ENCODE measurements at places on chromosomes 11 and 22.

DNA sequence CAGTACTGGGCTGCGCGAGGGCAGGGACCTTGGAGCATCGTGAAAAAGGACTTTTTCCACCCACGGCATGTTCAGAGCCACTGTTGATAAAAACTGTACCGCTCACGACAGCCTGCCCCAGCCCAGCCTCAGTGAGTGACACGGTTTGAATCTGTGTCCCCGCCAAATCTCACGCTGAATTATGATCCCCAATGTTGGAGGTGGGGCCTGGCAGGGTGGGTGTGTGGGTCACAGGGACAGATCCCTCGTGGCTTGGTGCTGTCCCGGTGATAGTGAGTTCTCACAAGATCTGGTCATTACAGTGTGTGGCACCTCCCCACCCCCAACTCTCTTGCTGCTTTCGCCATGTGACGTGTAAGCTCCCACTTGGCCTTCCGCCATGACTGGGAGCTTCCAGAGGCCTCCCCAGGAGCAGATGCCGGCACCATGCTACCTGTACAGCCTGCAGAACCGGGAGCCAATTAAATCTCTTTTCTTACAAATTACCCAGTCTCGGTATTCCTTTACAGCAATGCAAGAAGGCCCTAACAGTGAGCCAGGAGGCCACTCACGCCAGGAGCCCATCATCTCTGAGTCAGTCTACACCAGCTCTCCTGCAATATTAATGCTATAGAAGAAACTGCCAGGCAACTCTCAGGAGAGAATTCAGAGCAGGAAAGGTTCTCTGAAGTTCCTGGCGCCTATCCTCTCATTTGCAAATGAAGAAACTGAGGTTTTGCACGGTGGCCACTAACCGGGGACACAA, 1.3 kb downstream of the TOLLIP start:
- DNase-seq, result no peak

GRCh38 chr11:109229682-109230081, 192.3 kb upstream of the C11orf87 start:
- no peak for DNase-seq

DNA sequence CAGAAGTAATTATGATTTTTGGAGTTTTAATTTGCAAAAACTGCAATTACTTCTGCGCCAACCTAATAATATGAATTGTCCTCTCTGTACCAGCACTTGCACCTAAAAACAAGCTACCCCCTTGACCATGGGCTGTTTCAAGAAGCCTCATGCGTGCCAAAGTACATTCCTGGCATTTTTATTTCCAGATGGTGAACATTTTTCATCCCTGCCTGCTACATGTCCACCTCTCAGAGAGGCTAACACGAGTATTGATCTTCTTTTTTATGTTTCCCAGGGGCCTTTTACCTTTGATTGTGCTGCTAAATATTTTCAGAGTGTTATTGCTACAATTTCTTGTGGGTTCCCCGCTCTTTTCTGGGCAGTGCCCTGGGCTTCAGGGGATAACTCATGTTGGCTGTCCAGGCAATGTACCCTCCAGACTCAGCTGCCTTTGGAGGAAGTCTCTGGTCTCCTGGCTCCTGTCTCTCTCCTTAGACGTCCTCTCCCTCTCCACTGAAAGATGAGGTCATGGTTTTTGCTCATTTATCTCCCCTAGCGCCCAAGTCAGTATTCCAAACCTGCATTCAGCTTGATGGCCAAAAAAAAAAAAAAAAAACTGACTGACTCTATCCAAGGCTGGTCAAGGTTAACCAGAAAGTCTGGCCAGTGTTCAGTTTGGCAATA, 86.2 kb upstream of the ASPHD2 start:
- DNase-seq, result no peak

DNA sequence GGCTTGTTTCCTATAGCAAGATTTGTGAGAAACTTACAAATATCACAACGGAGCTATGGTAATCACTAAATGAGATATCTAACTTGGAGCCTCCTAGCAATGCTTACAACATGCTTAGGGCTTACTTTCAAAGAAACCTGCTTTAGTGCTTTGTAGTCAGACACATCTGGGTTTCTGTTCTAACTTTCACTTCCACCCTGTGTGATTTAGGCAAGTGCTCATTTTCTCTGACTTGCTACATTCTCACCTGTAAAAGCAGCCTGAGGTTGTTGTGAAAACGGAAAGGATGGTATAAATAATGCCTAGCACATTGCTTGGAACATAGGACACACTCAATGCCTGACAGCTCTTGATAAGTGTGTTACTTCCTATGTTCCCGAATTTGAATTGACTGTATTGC, 45.6 kb downstream of the LRRC4C start:
- DNase-seq, result no peak

DNA sequence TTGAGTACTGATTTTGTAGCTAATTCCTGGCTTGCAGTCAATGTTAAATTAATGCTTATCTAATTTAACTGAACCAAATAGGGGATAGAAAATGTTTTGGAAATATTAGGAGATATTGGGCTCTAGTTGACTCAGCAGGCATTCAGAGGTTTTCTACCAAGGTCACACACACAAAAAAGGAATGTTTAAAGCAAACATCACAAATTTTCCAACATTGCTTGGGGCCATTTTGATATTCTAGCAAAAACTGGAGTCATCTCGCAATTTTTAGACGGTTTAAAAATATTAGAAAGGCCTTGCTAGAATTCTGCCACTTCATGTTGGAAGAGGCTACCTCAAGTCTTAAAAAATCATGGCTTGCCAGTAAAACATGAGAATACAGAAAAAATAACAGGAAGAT, 2082.1 kb upstream of the RAG2 start:
- DNase-seq, result no peak

DNA sequence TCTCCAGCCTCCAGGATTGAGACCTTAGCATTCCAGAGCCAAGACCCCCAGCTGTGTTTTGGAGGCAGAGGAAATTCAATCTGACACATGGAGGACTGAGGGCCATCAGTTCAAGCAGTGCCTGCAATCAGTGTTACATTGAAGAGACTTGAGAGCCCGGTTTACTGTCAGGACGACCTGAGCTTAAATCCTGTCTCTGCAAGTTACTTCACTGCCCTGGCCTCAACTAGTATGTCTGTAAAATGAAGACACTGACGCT, 35.1 kb downstream of the TRIM29 start:
- DNase-seq, result no peak
